ENCODE measurements at places on chromosomes 12 and 14.

DNA sequence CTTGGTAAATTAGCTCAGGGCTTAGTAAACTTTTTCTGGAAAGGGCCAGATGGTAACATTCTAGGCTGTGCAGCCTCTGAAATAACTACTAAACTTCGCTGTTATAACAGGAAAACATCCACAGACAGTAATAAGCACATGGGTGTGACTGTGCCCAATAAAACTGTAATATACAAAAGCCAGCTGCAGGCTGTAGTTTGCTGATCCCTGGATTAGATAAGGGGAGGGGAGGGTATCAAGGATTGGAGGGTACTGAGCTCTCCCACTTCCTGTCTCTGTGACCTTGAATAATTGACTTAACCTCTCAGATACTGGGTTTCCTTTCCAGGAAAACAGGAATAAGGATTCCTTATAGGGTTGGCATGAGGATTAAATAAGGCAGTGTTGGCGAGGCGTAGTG, 81.2 kb downstream of the CCDC60 start:
- DNase-seq = no peak

DNA sequence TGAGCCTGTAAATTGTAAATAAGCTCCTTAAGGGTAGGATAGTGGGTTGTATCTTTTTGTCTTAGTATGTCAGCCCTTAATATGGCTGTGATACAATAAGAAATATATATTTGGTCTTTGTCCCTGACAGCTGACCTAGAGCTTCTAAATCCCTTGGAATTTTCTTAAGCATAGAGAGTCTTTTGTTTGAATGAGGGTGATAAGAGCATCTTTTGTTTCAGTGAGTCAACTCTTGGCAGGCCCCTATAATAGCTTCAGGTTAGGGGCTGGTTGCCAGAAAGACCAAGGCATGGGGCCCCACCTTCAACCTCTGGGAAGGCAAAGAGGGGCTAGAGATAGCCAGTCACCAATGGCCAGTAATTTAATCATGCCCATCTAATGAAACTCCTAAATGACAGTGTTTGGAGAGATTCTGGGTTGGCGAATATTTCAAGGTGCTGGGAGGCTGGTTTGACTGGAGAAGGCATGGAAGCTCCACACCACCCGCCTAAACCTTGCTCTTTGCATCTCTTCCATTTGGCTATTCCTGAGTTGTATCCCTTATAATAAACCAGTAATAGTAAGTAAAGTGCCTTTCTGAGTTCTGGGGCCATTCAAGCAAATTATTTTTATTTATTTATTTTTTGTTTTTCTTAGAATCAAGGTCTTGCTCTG, 10.5 kb downstream of the PALS1 start:
- peak; percentile 75 for DNase-seq

DNA sequence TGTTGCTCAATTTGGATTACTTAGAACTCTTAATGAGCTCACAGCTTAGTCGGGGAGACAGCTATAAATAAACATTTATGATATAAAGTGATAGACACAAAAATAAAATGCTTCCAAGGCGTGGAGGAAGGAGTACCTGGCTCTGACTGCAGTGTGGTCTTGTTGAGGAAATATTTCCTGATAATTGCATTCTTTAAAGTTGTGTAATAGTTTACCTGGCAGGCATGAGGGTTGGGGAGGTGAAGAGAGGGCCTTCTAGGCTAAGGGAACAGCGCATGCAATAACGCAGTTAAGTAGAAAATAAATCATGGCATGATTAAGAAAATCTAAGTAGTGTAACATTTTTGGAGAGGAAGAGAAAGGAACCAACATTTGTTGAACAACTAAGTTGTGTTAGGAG, 260.5 kb upstream of the ATP2B1 start:
- DNase-seq = no peak

DNA sequence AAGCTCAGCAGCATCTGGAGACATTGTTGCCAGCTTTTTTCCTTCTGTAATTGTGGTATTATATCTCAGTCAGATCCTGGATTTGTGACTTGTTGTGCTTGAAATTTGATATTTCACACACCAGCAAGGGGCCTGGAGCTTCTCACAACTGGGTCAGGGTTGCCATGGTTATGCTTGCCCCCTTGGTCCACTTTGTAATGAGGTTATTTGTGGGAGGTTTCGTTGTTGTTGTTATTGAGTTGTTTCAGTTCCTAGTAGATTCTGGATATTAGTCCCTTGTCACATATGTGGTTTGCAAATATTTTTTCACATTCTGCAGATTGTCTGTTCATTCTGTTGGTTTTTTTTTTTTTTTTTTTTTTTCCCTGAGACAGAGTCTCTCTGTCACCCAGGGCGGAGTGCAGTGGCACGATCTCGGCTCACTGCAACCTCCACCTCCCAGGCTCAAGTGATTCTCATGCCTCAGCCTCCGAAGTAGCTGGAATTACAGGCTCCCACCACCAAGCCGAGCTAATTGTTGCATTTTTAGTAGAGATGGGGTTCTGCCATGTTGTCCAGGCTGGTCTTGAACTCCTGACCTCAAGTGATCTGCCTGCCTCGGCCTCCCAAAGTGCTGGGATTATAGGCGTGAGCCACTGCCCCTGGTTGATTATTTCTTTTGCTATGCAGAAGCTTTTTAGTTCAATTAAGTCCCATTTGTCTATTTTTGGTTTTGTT, 80.6 kb upstream of the ETV6 start:
- no peak for DNase-seq

- DNase-seq = peak; percentile 84
Observed at GRCh38 chr12:75560167-75560566, 48.8 kb upstream of the KRR1 start.

DNA sequence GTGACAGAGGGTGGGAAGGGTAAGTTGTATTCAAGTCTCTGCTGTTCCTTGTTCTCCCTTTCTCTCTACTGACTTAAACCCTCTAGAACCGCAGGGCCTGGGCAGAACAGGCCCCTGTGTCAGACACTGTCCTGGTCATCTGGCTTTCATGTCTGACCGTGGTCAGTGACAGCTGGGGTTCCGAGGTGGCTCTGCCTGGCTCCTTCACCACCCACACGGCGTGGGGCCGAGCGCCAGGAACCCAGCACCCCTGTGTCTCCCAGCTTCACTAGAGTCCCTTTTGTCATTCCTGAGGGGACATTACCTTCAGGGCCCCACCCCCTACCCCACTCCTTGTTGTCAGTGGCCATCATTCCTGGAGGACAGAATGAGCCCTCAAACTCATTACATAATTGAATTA, 168.9 kb downstream of the ADGRD1 start:
- DNase-seq = no peak
